ENCODE measurements at places on chromosomes 12 and 14.

GRCh38 chr12:108616941-108617858 is 16.5 kb downstream of the SELPLG start:
- DNase-seq, result peak; percentile 27

- DNase-seq, result no peak
Observed at GRCh38 chr12:27194644-27195043, 49.4 kb upstream of the STK38L start.

DNA sequence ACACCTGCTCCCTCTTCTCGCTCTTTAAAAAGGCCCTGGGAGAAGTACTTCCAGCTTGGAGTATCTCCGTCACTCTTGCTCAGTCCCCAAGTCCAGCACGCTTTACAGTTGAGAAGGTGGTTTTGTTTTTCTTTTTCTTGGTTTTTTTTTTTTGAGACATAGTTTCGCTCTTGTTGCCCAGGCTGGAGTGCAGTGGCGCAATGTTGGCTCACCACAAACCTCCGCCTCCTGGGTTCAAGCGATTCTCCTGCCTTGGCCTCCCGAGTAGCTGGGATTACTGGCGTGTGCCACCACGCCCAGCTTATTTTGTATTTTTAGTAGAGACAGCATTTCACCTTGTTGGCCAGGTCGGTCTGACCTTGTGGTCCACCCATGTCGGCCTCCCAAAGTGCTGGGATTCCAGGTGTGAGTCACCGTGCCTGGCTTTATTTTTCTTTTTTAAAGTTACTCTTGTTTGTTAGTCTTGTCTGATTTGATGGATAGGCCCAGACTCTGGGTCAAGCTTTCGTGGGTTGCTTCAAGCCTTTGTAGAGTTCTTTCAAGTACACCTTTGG is 1.9 kb downstream of the TDRD9 start:
- DNase-seq, result no peak

DNA sequence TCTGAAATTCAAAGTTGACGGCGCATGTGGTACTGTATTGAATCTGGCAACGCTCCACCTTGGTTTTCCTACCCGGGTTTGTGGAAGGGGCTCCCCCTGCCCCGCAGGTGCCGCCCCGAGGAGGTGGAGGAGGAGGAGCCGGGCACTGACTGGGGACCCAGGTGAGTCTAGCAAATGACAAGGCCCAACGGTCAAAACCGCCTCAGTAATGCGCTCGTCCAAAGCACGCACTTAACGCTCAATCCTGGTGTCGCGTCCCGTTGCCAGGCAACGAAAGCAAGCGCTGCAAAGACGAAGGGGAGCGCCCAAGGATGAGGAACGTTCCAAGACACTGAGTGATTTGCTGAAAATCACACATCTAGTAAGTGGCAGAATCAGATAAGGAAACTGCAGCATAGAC is 24.0 kb upstream of the CLEC4E start:
- DNase-seq, result no peak

DNA sequence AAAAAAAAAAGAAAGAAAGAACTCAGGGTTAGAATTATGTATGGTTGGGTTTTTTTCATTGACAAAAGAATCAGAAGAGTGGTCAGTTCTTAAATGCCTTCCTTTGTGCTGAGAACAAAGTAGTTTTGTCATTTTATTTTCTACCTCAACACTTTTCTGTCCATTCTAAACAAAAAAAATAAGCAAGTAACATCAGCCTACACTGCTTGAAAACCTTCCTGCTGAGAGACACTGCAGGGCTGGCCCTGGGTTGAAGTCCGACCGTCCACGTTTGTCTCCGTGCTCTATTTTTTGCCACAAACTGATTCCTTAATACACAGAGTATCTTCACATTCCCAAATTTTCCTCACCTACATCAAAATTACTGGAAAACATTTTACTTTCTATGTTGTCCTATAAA is 211.6 kb upstream of the PDZRN4 start:
- DNase-seq, result no peak

DNA sequence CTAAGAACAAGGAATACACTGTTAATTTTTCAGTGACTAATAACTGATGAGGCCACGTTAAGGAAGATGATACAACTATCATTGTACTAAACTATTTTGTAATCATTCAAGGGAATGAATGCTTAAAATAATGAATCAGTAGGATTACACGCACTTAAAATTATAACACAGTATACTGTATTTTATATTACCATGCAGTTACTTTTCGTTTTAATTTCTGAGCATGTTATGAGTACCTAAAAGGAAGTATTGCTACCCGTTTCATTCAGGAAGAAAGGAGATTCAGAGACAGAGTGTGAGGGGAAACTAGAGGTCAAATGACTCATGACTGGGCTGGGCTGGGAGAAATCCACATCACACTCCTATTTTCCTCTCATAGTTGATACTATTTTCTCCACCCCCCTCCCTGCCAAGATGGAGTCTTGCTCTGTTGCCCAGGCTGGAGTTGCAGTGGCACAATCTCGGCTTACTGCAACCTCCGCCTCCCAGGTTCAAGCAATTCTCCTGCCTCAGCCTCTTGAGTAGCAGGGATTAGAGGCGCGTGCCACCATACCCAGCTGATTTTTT is 202.0 kb downstream of the PPM1H start:
- no peak for DNase-seq
